Non-pigmented ciliary epithelial cell (primary cell): ENCODE measurements at places on chromosomes 3 and 15.

DNA sequence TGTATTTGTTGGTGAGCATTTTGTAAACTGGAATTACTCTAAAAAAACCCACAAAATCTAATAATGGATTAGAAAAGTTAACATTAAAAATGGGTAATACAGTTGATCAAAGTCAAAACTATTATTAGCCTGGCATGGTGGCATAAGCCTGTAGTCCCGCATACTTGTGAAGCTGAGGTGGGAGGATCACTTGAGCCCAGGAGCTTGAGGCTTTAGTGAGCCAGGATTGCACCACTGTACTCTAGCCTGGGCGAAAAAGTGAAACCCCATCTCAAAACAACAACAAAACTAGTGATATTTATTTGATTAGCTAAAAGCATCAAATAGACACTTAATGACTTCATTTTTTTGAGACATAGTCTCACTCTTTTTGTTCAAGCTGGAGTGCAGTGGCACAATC, 3.6 kb downstream of the SNX1 start:
- DNase-seq, result no peak

- no peak for DNase-seq
Measured at GRCh38 chr3:7543294-7543880, 682.5 kb downstream of the GRM7 start.

- DNase-seq, result no peak
Measured at GRCh38 chr3:108334701-108335100, 38.4 kb downstream of the HHLA2 start.

DNA sequence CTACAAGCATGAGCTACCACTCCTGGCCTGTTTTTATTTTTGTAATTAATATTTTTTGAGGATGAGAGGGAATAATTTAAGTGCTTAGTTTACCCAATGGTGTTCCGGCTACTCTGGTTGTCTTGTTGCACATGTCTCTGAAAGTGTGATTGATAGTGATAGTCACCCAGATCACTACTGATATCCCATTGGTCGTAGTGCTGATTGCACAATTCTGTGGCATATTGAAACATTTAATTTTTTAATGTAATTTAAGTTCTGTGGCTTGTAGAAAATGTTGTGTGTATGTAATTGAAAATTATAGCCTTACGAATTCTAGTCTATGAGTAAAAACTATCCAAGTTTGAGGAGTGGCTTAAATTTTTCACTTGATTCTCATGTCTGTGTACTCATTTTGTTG, 11.9 kb downstream of the ARIH2 start:
- no peak for DNase-seq

DNA sequence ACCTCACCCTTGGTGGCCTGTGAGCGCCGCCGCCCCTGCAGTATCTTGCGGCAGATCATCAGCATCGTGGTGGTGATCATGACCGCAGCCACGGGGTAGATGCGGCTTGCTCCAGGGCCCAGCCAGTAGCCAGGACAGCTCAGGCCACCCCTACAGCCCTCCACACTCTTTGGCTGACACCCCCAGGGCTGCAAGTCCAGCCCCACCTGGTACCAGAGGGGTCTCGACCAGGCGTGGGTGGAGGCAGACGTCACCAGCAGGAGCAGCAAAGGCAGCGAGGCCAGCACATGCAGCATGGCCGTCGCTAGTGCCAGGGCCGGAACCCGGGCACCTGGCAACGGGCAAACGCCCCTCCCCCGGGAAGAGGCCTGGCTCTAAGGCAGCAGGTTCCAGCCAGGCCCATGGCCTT, at the start of gene TMEM89:
TMEM89 (minus strand) TSS at position 309 of the 409 bp plus-strand sequence; CDS start at position 296, 13 bp downstream.
- DNase-seq, result no peak

- no peak for DNase-seq
Measured at GRCh38 chr3:170644711-170645110, 58.8 kb upstream of the SLC7A14 start.

DNA sequence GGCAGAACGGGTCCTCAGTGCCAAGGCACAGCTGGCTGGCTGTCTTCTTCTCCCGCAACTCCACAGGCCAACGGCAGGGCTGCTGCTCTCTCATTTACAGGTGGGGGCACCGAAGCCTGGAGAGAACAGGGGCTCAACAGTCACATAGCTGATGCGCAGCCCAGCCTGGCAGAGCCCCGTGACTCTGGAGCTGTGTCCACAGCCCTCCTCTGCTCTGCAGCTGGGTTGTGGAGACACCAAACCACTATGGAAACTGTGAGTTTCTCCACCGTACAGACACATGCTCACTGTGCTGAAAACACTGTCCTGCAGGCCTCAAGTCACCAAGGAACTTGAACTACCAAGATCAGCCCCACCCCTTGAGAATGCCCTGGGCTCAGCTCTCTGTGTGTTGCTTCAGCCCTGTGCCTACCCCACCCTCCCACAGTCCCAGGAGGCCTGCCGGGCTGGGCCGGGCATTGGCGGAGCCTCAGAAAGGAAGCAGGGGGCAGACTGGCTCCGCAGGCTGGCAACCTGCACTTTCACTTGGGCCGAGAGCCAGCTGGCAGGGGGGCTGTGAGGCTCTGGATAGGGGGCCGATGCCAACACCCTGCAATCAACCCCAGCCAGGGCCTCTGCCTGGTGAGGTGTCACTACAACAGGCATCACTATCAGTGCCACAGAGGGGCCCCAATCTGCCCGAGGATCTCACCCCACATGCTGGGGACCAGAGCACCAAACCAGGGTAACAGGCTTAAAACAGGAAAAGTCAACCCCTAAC, 113.7 kb upstream of the RPL32 start:
- DNase-seq, result no peak

DNA sequence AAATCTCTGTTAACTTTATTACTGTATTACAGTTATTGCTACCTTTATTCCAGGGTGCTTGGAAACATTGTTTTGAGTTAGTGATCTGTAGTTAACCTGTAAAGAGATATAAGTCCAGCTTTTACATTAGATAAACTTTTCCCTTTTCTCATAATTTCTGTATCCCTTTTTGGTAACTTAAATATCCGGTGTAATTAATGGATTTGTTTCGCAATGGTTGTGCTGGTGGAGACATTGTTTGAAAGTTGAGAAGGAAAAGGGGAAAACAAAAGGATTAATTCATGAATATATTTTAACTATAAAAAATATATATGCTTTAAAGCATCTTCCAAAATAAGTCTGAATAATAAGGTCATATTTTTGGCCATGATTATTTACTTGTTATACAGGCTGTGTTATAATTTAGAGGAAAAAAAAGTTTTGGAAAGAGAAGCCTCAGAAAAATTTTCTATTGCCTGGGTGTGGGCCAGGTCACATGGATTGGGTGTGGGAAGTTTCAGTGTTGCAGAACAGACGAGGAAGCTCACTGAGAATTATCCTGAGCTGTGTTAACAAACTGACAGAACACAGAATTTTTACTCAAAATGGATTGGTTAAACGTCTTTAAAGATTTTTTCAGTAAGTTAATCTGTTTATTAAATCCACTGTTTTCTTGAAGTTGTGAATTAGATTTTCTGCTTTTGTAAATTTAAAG, 27.7 kb upstream of the IL20RB start:
- DNase-seq, result no peak

GRCh38 chr3:171643033-171643432, 167.2 kb downstream of the PLD1 start:
- no peak for DNase-seq

DNA sequence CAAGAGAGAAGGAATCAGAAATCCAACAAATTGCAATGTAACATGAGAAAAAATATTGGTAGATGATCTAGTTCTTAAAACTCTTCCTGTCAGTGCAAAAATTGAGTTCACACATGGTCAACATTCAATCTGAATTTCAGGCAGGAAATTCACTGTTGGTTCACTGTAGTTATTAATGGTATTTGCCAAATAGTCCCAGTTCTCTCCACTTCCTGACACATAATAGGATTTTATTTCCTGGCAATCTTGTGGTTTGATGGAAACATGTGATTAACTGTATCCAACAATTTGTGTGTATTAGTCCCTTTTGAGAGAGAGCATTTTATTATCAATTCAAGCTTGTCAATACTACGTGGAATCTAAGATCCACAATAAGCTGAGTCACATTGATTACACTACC, 1103.1 kb downstream of the ROBO2 start:
- no peak for DNase-seq

- DNase-seq, result no peak
Measured at GRCh38 chr3:42505128-42505848, 2.8 kb downstream of the VIPR1 start.

DNA sequence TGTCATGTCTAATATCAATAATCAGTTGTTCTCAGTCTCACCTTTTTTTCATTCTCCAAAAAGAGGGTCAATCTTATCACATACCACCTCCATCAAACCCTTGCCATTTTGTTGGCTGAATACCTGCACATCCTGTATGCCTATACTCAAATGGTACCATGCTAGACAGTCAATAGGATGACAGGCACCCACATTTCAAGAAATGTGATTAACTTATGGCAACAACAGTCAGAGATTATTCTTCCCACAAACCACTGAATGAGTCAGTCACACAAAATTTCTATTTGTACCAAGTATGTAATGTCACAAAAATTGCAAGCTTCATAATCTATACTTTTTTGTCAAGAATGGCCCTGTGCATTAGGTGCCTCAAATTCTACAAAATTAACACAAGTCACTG, 5.1 kb upstream of the SLC27A2 start:
- peak; percentile 9 for DNase-seq

DNA sequence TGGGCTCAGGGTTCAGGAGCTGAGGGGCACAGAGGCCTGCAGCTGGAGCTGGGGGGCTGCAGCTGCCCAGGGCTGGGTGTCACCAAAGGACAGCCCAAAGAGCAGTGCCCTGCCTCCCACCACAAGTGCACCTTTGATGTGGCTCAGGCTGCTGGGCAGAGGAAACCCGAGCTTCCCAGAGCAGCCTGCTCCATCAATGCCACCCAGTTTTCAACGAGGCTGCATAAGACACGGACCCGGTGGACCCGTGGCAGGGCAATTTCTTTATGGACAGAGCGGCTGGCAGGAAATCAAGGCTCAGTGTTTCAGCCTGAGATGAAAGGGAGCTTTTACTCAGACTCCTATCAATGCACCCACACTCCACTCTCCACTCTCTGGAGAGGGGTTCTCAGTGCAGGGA, 18.7 kb downstream of the SEMA5B start:
- DNase-seq, result no peak

GRCh38 chr3:123067689-123068600, 1.1 kb downstream of the PDIA5 start:
- DNase-seq, result no peak
